ENCODE measurements at places on chromosomes 5 and 9. TPM values are rescaled to one million over a fixed set of nuclear protein-coding genes. Genes with fewer than 3 reads are reported as not detected.
A peak's percentile ranks its signal among the peaks of the same experiment; 100 is the strongest.

GRCh38 chr9:129487658-129488483 is 133.0 kb downstream of the C9orf50 start:
- no peaks in the 10 kb centered on the region for H3K27me3 ChIP-seq
- no peaks in the 10 kb centered on the region for H3K36me3 ChIP-seq
- peak overlapping the region; percentile 98 for H3K27ac ChIP-seq
- DNase-seq: peak; percentile 59
- H3K4me1 ChIP-seq: peaks cover 94% of the 10 kb centered on the region

- no peaks in the 10 kb centered on the region for H3K27me3 ChIP-seq
- no peak overlapping the region for H3K4me3 ChIP-seq
- DNase-seq: no peak
- H3K4me1 ChIP-seq: peaks cover 43% of the 10 kb centered on the region
- no peaks in the 10 kb centered on the region for H3K36me3 ChIP-seq
- H3K27ac ChIP-seq: no peak overlapping the region
These were observed 38.1 kb downstream of the SEMA6A start for GRCh38 chr5:116536316-116537083.

- no peak overlapping the region for H3K27ac ChIP-seq
- H3K27me3 ChIP-seq: no peaks in the 10 kb centered on the region
- H3K4me3 ChIP-seq: no peak overlapping the region
- no peak for DNase-seq
- peaks cover 24% of the 10 kb centered on the region for H3K4me1 ChIP-seq
These were observed 89.3 kb upstream of the ALDH1A1 start for GRCh38 chr9:73042155-73042554.

- H3K36me3 ChIP-seq: no peaks in the 10 kb centered on the region
- no peak overlapping the region for H3K4me3 ChIP-seq
- DNase-seq: no peak
- H3K27ac ChIP-seq: no peak overlapping the region
These were observed 144.0 kb downstream of the DTWD2 start for GRCh38 chr5:118844351-118844750.

The RANBP17 gene
- total RNA-seq: 6.5 TPM

All from left ventricle myocardium inferior (tissue), 1 donor.